SK-N-SH treated with all-trans-retinoic acid at 6 μM for 48 hours (cell line): ENCODE measurements at places on chromosomes 7 and 10.
A peak's percentile ranks its signal among the peaks of the same experiment; 100 is the strongest.

DNA sequence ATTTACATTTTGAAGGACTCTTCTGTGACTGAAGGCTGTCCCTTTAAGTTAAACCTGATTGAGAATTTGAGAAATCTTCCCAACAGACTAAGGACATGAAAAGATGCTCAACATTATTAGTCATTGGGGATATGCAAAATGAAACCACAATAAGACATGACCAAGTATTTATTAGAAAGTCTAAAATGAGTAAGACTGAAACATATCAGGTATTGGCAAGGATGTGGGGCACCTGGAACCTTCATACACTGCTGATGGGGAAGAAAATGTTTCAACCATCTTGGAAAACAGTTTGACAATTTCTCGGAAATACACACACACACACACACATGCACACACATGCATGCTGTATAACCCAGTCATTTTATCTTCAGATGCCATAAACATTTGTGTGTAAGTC lies 132.1 kb upstream of the CDK6 start:
- ATAC-seq = no peak

DNA sequence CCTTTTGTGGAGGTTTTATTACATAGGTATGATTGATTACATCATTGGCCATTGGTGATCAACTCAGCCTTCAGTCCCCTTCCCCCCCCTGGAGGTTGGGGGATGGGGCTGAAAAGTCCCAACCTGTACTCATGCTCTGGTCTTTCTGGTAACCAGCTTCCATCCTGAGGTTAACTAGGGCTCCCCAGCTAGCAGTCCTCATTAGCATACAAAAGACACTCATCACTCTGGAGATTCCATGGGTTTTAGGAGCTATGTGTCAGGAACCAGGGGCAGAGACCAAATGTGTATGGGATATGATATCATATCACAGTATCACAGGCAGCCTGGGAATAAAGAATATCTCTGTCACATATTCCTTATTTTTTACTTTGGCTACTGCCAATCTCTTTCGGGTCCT lies 13.6 kb downstream of the CCSER2 start:
- no peak for ATAC-seq

DNA sequence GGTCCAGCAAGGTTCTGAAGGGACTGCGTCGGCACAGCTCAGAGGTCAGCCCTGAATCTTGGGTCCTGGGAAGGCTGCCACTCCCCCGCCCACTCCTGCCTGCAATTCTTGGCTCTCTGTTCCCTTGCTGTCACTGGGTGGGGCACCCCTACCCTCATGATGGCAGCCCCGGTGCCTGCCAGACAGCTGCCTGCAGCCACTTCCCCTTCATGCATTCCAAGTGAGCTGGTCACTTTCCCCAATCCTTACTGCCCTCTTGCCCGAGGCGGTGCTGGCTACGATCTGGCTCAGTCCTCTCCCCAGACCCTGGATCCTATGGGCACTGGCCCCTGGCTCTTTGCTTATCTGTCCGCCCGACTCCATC lies 14.2 kb downstream of the MYL10 start:
- peak; percentile 64 for ATAC-seq

GRCh38 chr7:121833991-121834390 lies 39.0 kb upstream of the PTPRZ1 start:
- ATAC-seq = no peak

DNA sequence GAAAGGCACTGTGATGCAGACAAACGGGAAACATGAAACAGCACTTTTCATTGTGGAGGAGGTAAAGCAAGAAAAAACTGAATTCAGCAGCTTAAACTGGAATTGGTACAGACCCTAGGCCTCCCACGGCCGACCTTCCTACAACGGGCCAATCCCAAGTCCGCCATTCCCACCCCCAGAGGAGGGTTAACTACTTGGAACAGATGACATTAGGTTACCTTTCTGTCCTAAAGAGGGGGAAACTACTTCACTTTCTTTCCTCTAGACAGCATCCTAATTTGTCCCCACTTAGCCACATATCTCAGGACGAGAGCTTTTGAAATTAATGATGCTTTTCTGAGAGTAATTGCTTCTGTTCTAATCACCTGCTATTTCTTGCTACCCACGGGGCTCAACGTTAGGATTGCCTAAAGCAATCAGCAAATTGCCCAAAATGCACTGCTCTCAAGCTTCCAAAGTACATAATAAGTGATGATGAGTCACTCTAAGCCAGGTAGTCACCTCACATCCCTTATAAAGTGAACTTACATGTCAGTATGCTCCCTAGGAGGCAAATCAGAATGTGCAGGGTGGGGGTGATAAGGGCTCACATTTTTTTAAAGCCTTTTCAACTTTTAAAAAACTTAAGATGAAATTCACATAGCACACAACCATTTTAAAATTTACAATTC lies 36.7 kb downstream of the LSM5 start:
- ATAC-seq = no peak

DNA sequence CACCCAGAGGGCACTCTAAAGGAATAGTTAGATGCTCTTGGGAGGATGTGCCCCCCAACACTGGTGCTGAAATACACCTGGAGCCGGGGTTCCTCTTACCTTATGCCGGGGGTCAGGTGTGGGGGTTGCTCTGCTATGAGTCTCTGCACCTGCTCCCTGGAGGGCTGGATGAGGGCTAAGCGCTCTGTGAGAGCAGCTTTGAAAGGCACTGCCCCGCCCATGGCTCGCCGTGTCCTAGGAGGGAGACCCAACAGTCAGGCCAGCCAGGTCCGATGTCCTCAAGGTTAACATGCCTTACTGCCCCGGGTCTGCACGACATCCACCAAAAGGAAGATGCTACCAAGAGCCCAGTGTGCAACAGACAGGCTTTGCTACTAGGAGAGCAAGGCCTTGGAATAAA lies 31.7 kb downstream of the PSPH start:
- no peak for ATAC-seq

- peak; percentile 74 for ATAC-seq
These were observed 93.7 kb upstream of the NMT2 start for GRCh38 chr10:15262036-15262713.

GRCh38 chr10:32516567-32517495 lies 70.9 kb downstream of the CCDC7 start:
- no peak for ATAC-seq

- peak; percentile 78 for ATAC-seq
These were observed 94.4 kb upstream of the STEAP4 start for GRCh38 chr7:88401009-88401623.

- no peak for ATAC-seq
These were observed 701.5 kb downstream of the SORCS3 start for GRCh38 chr10:105342606-105343005.

- ATAC-seq = no peak
These were observed 116.3 kb downstream of the RNLS start for GRCh38 chr10:88466786-88467185.

- peak; percentile 23 for ATAC-seq
These were observed 172.0 kb upstream of the TNRC18 start for GRCh38 chr7:5595545-5596045.

- no peak for ATAC-seq
These were observed 6.7 kb upstream of the INSYN2A start for GRCh38 chr10:127203067-127203466.

DNA sequence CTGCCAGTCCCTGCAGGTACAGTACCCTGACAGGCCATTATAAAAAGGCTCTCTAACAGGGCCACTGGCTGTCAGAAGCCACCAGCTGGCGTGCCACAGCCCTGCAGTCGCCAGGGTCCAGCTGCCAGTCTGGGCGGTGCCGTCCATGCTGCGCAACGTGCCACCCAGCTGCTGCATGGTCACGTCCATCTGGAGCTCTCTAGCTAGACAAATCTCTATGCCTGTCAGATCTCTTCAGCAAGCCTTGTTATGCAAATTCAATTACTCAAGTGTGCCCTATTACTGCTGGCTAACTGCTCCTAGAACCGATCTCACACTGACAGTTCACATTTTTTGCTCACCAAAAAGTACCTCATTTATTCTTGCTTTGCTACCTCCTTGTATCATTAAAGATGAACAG lies 75.9 kb downstream of the HIBADH start:
- peak; percentile 49; the same call in 1 of the 3 replicates for ATAC-seq

DNA sequence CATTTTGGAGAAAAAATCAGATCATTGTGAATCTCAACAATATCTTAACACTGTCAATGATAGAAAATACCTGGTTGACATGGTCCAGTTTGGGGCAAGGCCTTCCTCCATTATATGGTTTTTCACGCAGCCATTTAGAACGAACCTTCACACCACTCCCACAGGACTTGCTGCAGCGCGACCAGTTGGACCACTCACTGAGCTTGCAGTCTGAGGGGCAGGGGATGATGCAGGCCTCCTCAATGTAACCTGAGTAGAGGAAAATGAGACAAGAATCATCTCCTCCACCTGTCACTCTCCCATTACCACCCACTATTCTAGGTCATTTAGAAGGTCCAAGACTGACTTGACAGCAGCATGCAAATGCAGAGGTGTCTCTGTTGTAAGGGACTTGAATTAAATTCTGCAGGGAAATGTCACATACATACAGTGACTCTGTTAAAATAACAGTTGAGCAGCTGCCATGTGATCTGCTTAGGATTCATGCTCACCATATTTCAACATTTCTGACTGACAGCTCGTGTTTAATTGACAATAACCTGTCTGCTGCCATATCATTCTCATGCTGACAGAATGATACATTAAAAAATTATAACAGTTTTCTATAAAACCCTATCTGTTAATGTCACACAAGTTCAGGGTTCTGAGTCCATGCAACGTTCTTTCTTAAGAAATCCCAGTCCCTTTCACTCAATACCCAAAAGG lies 403.0 kb downstream of the THSD7A start:
- ATAC-seq = no peak

DNA sequence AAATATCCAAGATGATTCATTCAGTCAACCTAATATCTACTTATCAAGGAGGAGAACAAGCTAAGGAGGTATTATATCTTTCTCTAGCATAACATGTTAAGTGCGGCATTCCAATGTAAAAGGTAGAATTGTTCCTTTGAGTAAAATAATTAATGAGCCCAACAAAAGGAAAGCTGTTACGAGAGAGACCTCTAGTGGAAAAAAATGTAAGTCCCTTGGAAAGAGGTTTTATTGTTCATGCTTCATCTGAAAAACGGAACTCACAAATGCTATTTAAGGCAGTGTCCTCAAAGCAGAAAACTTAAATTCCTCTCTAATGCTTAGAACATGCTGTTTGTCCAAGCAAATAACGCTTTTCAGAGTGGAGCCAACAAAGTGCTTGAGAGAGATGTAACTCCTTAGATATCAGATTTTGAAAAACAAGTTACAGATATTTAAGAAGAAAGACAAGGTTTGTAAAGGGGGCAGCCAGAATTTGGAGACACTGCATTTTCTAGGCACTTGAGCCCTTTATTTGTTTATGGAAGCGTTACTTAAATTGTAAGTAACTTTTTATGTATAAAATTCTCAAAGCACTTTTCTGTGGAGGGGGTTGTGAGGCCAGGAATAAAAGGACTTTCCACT lies 119.9 kb downstream of the TFEC start:
- ATAC-seq = peak; percentile 68

DNA sequence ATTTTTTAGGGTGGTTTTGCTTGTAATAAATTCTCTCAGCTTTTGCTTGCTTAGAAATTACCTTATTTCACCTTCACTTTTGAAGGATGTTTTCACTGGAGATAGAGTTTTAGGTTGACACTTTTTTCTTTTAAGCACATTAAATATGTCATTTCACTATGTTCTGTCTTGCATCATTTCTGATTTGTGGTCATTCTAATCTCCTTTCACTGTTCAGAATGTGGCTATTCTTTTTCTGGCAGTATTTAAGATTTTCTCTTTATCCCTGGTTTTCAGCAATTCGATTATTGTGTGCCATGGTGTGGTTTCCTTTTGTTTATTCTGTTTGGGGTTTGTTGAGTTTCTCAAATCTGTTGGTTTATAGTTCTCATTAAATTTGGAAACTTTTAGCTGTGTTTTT lies 1065.6 kb downstream of the KCNMA1 start:
- ATAC-seq = no peak

- no peak for ATAC-seq
These were observed 52.8 kb downstream of the HHEX start for GRCh38 chr10:92742331-92743228.

- no peak for ATAC-seq
These were observed 944.3 kb upstream of the GHITM start for GRCh38 chr10:83195021-83195420.

DNA sequence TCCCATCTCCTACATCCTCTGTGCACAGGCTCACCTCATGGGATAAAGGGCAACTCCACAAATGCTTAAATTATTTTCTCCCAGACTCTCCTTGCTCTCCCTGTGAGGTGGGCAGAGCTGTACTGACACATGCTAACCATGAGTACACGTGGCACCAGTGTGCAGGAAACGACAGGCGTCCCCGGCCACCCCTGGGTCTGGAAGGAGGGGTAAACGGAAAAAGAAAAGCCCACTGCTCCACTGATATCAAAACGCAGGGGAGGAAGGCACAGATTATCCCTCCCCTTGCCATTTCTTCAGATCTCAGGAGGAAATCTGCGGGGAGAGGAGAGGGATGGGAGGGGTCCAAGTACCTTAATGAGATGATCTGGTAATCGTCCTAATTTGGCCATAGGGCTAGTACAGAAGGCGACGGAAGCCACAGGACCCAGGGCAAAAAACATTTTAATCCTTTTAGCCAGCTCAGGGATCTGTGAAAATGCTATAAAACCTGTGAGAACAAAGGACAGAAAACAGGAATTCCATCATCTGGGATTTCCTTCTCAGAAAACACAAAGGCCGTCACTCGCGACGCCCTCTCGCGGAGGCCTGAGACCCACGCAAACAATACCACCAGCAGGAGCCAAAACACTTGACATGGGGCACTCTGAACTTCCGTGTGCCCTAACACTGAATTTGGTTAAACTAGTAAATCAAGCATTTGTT lies 17.8 kb upstream of the CH25H start:
- ATAC-seq = no peak

DNA sequence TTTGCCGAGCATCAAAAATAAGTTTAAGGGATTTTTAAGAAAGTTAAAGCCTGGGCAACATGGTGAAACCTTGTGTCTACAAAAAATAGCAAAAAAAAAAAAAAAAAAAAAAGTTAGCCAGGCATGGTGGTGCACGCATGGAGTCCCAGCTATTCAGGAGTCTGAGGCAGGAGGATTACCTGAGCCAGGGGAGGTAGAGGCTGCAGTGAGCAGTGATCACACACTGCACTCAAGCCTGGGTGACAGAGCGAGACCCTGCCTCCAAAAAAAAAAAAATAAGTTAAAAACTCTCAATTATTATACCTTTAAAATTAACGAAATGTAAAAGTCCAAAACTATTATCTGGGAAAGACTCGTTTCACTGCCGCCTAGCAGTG lies 35.0 kb upstream of the DAGLB start:
- ATAC-seq = peak; percentile 9
